ENCODE measurements at places on chromosomes 11 and 22.

GRCh38 chr11:118921121-118921928 lies 4.4 kb downstream of the BCL9L start:
- peak overlapping the region; percentile 79 for H3K4me3 ChIP-seq
- H3K27me3 ChIP-seq: no peaks in the 10 kb centered on the region
- peaks cover 11% of the 10 kb centered on the region for H3K36me3 ChIP-seq
- peaks cover 59% of the 10 kb centered on the region for H3K4me1 ChIP-seq
- DNase-seq: no peak
- H3K27ac ChIP-seq: peak overlapping the region; percentile 98

DNA sequence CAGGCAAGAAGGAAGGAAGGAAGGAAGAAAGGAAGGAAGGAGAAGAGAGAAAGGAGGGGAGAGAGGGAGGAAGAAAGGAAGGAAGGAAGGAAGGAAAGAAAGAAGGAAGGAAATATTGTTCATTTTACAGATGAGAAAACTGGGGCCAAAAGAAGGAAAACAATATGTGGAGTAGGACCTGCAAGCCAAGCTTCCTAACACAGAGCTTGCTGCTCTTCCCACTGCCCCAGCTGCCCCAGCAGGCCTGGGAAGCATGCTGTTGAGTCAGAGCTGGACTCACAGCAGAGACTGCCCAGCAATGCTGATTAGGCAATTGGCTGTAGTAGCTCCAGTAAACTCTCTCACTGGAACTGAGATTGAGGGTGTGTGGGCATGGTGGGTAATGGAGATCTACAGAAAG lies 42.6 kb upstream of the SMCO4 start:
- H3K36me3 ChIP-seq: peaks cover 2% of the 10 kb centered on the region
- H3K4me1 ChIP-seq: peaks cover 4% of the 10 kb centered on the region
- H3K4me3 ChIP-seq: no peak overlapping the region
- H3K27ac ChIP-seq: no peak overlapping the region
- H3K27me3 ChIP-seq: peaks cover 27% of the 10 kb centered on the region
- DNase-seq: no peak

DNA sequence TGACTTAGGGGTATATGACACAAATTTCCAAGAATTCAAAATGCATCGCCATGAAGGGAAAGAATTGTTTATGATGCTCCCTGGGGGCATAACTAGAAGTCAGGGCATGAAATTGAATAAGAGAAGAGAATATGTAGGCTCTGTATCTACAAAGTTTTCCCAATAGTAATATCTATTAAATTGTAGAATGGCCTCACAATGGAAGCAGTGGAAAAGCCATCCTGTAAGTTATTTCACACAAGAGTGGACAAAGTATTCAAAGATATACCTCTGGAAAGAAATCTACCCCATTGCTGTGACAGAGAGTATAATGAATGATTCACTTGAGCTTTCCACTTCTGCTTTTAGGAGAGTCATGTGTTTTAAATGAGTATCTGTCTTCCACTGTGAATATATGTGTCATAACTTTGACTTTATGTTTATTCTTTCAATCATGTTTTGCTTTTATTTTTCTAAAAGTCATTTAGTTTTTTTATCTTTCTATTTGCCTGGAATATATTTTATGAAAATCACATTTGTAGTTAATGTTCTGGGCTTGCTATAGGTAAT lies 65.7 kb upstream of the DDI1 start:
- no peaks in the 10 kb centered on the region for H3K4me1 ChIP-seq
- no peaks in the 10 kb centered on the region for H3K36me3 ChIP-seq
- H3K4me3 ChIP-seq: no peak overlapping the region
- no peak overlapping the region for H3K27ac ChIP-seq
- no peak for DNase-seq
- no peaks in the 10 kb centered on the region for H3K27me3 ChIP-seq

GRCh38 chr22:47736186-47737034 lies 974.0 kb downstream of the TBC1D22A start:
- no peak overlapping the region for H3K4me3 ChIP-seq
- H3K4me1 ChIP-seq: no peaks in the 10 kb centered on the region
- H3K27ac ChIP-seq: no peak overlapping the region
- DNase-seq: no peak
- H3K27me3 ChIP-seq: peaks cover 8% of the 10 kb centered on the region

- no peak overlapping the region for H3K27ac ChIP-seq
- peaks cover 5% of the 10 kb centered on the region for H3K4me1 ChIP-seq
- no peak for DNase-seq
- no peaks in the 10 kb centered on the region for H3K27me3 ChIP-seq
Measured at GRCh38 chr11:130269326-130269943, 45.3 kb downstream of the ZBTB44 start.

DNA sequence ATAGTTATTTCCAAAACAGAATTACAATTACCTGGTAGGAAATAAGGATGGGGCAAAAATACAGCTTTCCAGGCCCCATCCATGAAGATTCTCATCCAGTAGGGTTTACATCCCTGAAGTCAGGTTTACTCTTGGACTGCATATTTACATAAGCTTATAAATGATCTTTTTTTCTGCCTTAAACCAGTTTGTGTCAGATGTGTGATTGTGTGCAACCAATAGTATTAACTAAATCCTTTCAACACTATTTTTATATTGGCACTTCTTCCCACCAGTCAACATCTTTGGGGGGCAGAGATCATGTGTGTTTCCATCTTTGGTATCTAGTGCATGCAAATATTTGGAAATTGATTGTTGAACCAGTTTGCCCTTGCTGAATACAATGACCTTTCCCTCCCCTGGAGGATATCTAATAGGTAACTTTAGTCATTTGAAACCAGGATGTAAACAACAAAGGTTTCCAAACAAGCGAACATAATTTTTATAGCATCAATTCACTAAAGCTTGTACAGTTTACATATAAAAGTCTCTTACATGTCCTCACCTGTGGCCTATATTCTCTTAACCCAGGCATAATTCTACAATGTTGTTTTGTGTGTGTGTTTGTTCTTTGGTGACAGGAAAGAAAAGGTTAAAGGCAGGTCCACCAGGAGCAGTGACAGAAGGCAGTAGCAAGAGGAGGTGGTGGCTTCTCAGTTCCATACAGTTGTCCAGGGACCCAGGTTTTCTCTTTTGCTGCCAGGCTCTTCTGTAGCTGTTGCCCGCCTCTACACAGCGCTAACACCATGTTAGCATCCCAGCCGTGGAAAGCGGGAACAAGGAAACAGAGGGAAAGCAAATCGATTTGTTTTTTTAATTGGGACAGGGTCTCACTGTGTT lies 1.7 kb upstream of the ME3 start:
- no peak overlapping the region for H3K27ac ChIP-seq
- no peak for DNase-seq
- H3K4me3 ChIP-seq: no peak overlapping the region
- H3K36me3 ChIP-seq: no peaks in the 10 kb centered on the region
- H3K4me1 ChIP-seq: peaks cover 10% of the 10 kb centered on the region

GRCh38 chr22:26589367-26589844 lies 526 bp downstream of the TPST2 start:
- DNase-seq: peak; percentile 19
- peak overlapping the region; percentile 87 for H3K4me3 ChIP-seq
- H3K27ac ChIP-seq: peak overlapping the region; percentile 67
- H3K27me3 ChIP-seq: no peaks in the 10 kb centered on the region
- no peaks in the 10 kb centered on the region for H3K36me3 ChIP-seq

DNA sequence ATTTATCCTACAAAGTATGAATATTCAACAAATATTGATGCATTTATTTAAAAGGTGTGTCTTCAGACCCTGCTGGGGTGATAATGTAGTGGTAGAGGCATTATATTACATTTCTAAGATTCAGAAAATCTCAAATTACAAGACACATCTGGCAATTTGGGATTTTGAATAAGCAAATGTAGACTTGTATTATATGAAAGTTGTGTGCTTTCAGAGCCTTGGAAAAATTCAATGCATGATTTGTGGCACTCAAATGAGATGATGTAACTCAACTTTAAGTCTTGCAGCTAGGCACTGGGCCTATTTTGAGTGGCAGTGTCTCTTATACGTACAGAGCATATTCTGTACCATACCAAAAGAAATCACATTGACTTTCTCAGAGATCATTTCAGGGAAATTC lies 214.4 kb downstream of the ETS1 start:
- H3K36me3 ChIP-seq: no peaks in the 10 kb centered on the region
- H3K27ac ChIP-seq: no peak overlapping the region
- DNase-seq: no peak
- no peaks in the 10 kb centered on the region for H3K27me3 ChIP-seq

DNA sequence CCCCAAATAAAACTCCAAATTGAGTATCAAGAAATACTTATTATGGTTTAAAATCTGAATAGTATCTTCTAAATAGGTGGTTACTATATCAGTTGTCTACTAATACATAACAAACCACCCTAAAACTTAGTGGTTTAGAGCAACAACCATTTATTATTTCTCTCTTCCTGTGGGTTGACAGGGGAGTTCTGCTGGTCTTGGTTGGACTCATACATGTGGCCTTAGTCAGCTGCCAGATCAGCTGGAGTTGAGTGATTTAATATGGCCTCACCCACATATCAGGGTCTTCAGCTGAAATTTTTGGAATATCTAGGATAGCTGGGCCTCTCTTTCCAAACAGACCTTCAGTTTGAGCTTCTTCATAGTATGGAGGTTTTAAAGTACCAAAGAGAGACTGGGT lies 34.5 kb downstream of the C11orf65 start:
- no peak overlapping the region for H3K27ac ChIP-seq
- no peak overlapping the region for H3K4me3 ChIP-seq
- DNase-seq: no peak
- H3K36me3 ChIP-seq: no peaks in the 10 kb centered on the region
- no peaks in the 10 kb centered on the region for H3K4me1 ChIP-seq

DNA sequence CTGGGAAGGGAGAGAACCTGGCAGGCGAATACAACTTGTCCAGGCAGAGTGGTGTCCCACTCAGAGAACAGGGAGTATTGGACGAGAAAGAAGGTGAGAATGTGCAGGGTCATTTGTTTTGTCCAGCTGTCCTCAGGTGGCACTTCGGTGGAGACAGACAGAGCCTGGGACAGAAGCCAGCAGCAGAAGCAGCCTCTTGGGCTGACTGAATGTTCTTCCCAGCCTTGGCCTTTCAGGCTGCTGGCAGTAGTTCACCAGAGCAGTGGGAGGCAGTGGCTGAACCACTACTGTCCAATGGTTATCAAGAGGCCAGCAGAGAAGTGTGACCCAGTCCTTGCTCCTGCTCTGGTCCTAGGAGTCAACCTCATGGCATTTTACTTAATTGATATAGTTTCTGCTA lies 331.1 kb upstream of the NARS2 start:
- peaks cover 18% of the 10 kb centered on the region for H3K27me3 ChIP-seq
- no peaks in the 10 kb centered on the region for H3K4me1 ChIP-seq
- no peak overlapping the region for H3K4me3 ChIP-seq
- H3K27ac ChIP-seq: no peak overlapping the region
- no peaks in the 10 kb centered on the region for H3K36me3 ChIP-seq

GRCh38 chr22:30195245-30196140 lies 51.1 kb downstream of the LIF start:
- H3K36me3 ChIP-seq: peaks cover 2% of the 10 kb centered on the region
- peak overlapping the region; percentile 66 for H3K4me3 ChIP-seq
- H3K4me1 ChIP-seq: peaks cover 53% of the 10 kb centered on the region

Data from T-helper 17 cell (primary cell).